ENCODE measurements at places on chromosomes 2 and 18.

GRCh38 chr2:60353406-60353800 lies 200.1 kb downstream of the BCL11A start:
- DNase-seq, result no peak

- no peak for DNase-seq
Measured at GRCh38 chr2:73640511-73640911, 1.7 kb downstream of the NAT8 start.

GRCh38 chr18:49070552-49070951 lies 119.8 kb upstream of the SMAD7 start:
- no peak for DNase-seq

- no peak for DNase-seq
Measured at GRCh38 chr18:15165048-15165447, 417.1 kb downstream of the ANKRD30B start.

DNA sequence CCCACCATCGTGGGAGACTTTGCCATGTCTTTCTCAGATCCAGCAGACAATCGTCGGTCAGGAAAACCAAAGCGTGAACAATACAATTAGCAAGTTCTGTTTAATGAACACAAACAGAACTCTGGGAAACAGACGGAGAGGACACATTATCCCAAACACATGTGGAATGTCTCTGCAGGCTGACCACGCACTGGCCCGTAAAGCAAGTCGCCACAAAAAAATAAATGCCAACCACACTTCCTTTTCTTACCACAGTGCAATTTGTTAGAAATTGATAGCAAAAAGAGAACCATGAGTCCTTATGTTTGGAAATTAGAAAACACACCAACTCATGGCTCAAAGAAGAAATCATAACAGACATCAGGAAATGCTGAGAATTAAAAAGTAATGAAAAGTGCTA lies 210.9 kb downstream of the TWIST2 start:
- peak; percentile 40 for DNase-seq

- DNase-seq, result no peak
Measured at GRCh38 chr2:172088245-172089004, 3.1 kb downstream of the DLX1 start.

DNA sequence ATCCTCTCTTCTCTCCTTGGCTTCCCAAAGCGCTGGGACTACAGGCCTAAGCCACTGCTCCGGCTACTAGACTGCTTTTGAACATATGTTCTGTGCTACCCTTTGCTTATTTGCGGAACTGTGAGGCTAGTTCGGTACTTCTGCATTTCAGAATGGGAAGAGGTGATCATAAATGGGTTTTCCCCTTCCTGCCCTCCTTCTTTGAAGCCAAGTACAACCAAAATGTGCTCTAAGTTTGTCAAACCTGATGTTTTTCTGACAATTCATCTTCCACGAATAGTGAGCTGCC lies 1.7 kb upstream of the ESCO1 start:
- DNase-seq, result no peak

GRCh38 chr2:3480352-3481010 lies 38.9 kb downstream of the ADI1 start:
- no peak for DNase-seq

- peak; percentile 13 for DNase-seq
Measured at GRCh38 chr2:133760376-133760775, 192.1 kb upstream of the NCKAP5 start.

DNA sequence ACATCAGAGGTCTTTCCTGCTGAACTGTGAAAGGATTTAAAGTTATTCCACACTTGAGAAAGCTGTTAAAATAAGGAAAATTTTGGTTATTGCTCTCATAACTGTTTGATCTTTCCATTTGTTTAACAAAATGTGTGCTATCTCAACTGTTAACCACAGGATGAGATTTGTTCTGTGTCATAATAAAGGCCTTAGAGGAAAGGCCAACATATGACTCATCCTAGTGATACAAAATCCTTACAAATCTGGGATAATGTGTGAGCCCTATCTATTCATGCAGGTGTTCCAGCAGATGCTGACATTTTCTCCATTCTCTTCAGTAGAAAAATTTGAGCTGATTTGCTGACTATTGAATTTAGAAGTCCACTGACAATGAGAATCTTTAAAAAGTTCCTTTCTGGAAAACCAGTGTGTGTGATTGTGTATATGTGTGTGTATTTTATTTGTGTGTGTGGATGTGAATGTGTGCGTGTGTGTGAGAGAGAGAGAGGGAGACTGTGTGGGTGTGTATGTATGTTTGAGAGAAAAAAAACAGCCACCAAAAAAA lies 1111.9 kb upstream of the GYPC start:
- no peak for DNase-seq

DNA sequence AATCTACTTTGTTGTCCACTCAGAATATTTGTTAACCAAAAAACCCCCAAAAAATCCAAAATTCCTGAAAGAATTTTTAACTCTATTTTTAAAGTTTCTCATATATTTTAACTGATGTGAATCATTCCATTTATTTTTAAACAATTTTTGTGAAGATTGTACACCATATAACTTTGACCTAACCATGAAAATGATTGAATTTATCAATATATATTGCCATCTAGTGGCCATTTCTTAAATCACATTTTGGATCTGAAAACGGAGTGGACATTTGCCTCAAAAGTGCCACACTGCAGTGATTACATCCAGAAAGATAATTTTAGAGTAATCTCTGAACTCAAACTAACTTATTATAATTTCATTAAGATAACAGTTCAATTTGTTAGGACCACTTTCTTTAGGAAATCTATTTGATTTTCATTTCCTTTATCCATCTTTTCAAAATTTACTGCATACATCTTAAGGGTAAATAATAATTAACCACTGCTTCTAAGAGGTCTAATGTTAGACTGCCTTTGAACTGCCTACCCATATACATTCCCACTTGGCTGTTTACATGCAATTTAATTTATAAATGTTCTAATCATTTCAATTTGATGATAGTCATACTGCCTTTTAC lies 71.1 kb downstream of the DSC3 start:
- peak; percentile 8 for DNase-seq

DNA sequence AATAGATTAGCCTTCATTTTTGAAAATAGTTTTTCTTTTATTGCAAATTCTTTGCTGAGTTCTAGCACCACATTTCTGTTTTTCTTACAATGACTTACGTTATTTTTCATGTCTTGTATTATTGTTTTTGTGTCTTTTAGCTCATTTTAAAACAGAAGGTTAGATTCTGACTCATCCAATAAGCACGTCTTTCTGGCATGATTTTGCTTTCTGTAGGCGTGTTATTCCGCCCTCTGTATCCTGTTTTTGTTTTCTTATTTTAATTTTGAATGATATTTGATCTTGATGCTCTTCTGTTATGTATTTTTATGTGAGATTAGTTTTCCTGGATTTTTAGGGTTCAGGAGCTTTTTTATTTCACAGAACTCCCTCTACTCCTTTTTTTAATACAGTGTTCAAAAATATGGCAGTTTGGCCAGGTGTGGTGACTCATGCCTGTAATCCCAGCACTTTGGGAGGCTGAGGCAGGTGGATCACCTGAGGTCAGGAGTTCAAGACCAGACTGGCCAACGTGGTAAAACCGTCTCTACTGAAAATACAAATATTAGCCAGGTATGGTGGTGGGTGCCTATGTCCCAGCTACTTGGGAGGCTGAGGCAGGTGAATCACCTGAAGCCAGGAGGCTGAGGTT lies 145.0 kb downstream of the CLIP4 start:
- peak; percentile 18 for DNase-seq

GRCh38 chr2:25816249-25816648 lies 62.0 kb downstream of the ASXL2 start:
- DNase-seq, result no peak

DNA sequence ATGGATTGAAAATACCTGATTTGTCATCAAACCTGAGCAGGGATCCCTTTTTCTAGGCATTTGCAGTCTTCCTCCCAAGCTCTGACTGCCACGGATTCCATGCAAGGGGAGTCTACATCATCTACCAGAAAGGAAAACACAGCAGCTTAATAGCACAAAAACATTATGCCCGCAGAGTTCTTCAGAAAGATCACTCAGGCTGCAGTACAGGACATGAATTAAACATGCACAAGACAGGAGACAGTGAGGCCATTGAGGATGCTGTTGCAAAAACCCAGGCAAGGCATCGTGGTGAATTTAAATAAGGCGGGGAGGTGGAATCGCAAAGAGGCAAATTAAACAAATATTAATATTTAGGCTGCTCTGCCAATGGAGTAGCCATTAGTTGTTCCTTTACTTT lies 88.5 kb downstream of the MRPS9 start:
- no peak for DNase-seq

GRCh38 chr2:239052798-239053665 lies 205.1 kb downstream of the TWIST2 start:
- DNase-seq, result no peak

GRCh38 chr2:9463698-9464034 lies 10.7 kb upstream of the IAH1 start:
- no peak for DNase-seq

DNA sequence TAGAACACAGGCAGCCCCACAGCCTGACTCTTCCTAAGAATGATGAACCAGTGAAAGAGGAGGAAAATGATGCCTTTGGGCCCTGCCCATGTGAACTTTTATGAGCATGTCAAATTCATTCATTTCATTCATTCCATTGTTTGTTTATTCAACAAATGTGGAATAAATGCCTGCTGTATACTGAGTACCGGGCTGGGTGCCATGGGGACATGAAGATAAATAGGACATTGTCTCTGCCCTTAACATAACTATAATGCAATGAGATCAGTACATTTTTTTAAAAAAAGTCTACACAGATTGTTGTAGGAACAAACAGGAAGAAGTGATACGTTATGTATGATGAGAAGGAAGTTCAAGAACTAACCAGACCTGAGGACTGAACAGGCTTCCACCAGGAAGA lies 14.7 kb downstream of the MREG start:
- no peak for DNase-seq

DNA sequence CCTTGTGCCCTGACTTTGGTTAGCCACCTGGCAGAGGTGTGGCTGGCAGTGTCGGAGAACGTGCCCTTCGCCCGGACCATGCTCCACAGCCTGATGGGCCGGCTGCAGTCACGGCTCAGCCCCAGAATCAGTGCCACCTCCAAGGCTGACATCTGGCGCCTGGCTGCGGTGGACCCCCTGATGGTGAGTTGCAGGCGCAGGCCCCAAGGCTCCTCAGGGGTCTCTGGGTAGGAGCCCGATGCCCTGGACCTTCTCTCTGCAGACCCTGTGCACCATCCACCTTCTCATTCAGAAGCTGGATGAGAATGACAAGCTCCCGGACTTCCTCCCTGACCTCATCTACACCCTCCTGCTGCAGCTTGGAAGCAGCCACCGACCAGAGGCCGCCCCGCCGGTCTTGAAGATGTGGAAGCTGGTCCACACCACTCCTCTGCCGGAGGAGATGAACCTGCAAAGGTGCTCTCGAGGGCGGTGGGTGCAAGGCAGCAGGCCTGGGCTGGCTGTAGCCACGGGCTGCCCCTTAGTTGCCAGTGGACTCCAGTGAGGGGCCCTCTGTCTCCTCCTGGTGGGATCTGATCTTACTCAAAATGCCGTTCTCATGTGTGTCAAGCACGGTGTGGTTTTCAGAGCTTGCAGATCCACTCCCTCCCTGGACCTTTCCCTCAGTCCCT lies 32.1 kb downstream of the HJURP start:
- no peak for DNase-seq

DNA sequence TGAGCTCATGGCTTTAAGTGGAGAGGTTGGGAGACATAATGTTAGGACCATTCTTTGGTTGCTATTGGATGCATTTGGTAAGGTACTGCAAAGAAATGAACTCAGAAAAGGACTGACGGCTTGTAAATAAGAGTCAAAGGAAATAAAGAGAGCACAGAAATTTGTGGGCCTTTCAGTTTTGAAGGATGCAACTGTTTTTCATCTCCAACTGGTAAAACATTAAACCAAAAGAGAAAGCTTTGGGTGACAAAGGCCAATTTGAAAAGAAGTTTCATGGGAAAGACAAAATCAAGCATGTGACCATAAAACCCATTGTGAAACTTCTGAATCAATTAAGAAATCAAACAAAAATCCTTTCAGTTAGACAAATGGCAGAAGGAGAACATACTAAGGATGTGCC lies 77.8 kb upstream of the SPOPL start:
- DNase-seq, result no peak

GRCh38 chr2:219713110-219713509 lies 85.7 kb downstream of the SLC4A3 start:
- peak; percentile 32 for DNase-seq

DNA sequence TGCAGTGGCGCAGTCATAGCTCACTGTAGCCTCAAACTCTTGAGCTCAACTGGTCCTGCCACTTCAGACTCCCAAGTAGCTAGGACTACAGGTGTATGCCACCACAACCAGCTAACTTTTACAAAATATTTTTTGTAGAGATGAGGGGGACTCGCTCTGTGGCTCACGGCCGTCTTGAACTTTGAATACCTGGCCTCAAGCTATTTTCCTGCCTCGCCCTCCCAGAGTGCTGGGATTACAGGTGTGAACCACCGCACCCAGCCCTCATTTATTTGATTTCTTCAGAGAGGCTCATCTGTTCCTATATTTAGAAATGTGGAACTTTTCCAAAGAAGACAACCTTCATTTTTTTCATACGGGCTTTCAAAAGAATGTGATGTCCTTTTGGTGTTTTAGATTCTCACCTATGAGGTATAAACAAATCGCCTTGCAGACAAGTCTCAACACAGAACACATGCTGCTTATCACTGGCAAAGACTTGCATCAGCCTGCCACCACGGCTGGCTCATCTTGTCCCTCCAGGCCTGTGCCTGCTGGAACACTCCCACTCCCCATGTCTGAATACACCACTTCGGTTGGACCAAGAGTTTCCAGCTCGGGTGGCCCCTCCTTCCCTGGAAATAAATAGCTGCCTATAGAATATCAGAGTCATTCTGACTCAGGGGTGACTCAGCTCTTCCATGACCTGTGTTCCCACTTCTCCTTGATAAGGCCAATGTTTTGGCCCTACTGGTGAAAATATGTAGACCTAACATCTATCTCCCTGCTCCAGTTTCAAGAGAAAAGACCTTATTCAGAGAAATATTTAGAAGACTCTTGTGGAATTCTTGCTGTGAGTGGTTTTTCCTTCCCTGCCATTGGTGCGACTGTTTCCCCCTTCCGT lies 202.6 kb downstream of the TGIF1 start:
- DNase-seq, result peak; percentile 83

- no peak for DNase-seq
Measured at GRCh38 chr2:12270876-12271588, 445.7 kb upstream of the TRIB2 start.

GRCh38 chr2:122032264-122032645 lies 276.8 kb downstream of the TSN start:
- no peak for DNase-seq

All from AG08395 (cell line).